ENCODE measurements at places on chromosomes 7 and 10.

DNA sequence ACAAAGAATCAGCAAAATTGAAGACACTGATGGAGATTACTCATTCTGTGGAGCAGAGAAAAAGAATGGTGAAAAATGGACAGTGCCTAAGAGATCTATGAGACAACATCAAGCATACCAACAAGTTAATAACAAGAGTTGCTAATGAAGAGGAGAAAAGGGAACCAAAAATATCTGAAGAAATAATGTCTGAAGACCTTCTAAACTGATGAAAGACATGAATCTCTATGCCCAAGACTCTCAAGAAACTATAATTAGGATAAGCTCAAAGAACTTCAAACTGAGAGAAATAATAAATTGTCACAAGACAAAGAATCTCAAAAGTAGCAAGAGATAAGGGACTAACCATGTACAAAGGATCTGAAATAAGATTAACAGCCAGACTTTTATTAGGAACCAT, 93.4 kb downstream of the ZNF33B start:
- DNase-seq = no peak

- DNase-seq = no peak
Observed at GRCh38 chr7:116083796-116084195, 53.2 kb upstream of the TFEC start.

DNA sequence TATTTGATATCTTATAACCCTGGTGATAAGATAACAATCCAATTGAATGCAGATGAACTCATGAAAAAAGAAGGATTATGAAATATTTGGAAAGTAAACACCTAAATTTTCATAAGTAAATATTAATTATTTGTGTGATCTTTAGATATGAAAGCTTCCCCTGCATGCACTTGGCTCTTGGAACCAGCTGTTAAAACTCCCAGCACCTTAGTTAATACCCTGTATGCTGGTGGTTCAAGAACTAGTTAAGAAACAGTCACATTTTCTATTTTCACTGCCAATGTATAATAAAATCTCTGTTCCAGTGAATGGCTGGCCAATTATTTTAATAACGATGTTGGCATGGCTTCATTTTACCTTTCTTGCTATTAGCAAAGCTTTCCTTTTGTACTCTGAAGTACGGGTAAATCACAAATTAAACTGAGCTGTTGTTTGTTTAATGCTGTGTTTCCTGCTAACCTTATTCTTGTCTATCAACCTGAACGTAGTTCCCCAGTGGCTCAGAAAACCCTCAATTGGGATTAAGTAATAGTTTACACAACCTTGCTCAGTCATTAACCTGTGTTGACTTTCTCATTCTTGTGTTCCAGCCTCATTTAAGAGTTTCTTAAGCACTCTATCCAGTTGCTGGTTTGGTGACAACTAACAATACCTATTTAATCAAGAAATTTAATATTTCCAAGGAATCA, 38.9 kb downstream of the MET start:
- DNase-seq = no peak

DNA sequence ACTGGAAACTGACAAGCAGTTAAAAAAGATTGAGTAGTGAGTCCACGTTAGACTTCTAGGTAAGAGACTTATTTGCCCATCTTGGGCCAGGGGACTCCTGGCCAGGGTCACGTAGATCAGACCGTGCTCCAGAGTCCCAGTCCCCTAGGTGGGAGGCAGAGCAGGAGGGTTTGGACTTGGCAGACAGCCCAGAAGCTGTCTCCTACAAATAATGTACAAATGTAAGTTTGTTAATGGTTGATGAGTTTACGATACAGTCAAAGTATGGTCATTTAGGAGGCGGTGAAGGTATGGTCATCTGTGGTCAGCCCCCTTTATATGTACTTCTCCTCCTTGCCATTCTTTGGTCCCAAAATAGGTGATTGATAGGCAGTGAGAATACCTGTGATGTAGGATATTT, 28.2 kb downstream of the INPP5F start:
- DNase-seq = no peak

GRCh38 chr7:159209429-159209828, 64.8 kb upstream of the VIPR2 start:
- no peak for DNase-seq

- no peak for DNase-seq
Observed at GRCh38 chr7:7736671-7737070, 18.3 kb upstream of the RPA3 start.

GRCh38 chr10:68334672-68335467, 2.1 kb upstream of the PBLD start:
- no peak for DNase-seq

DNA sequence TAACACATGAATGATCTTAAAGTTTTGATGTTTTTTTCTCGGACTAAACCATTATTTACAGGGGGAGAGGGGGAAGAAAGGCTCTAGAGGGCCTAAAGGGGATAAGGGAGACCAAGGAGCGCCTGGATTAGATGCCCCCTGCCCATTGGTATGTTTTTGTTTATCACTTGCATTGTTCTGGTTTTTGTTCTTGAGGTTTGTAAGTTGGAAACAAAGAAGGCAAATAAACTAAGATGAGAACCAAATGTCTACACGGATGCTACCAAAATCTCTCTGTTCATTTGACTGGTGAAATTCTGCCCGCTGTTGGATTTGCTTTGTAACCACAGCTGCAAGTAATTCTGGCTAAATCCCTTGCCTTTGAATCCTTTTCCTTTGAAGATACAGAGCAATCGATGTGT, 99.8 kb upstream of the MACROH2A2 start:
- no peak for DNase-seq

DNA sequence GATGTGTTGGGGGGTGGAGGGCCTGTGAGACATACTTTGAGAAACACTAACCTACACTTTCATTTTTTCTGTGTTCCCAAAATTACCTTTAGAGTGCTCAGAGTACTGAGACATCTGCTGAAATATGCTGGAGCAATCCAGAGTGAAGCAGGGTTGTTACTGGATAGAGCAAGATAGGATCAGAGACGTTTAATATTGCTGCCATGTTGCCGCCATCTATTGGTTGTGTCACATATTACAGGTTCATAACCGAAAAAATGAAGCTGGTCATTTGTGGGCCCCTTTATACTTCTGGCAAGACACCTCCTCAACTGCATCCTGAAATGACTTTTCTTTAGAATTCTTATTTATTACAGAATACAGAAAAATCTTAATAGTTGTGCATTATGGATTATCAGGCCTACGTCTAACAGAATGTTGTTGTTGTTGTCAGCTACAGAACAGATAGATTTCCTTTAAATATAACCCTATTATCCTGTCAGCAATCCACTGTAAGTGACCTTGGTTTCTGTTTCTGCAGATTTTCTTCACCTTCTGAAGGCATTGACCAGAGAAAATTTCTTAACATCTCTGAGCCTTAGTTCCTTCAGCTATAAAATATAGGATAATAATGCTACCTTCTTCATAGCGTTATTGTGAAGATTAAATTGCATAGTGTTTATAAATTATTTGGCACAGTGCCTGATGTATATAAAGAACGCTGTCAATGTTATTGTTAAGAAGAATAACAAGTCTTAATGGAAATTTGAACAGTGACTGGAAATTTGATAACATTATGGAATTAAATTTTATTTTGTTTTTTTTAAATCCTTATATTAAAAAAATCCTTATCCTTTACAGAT, 16.2 kb upstream of the DLD start:
- peak; percentile 54 for DNase-seq

GRCh38 chr10:92493362-92493761, 80.5 kb downstream of the IDE start:
- DNase-seq = no peak

DNA sequence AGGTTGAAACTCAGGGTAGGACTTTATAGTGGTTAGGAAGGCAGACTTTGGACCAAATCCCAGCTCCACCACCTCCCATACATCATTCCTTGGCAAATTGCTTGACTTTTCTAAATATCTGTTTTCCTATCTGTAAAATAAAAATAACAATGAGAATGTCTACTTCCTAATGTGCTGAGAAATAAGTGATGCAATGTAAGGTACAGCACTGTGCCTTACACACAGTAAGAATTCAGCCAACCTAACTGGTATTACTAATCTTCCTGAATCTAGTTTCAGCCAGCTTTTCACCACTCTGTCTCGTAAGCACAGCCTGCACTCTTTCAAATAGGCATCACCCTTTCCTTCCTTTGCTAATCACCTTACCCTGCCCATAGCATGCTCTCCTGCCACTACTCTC, 9.7 kb downstream of the PRLHR start:
- no peak for DNase-seq

- no peak for DNase-seq
Observed at GRCh38 chr10:43965033-43965917, 316.6 kb upstream of the ZNF32 start.

DNA sequence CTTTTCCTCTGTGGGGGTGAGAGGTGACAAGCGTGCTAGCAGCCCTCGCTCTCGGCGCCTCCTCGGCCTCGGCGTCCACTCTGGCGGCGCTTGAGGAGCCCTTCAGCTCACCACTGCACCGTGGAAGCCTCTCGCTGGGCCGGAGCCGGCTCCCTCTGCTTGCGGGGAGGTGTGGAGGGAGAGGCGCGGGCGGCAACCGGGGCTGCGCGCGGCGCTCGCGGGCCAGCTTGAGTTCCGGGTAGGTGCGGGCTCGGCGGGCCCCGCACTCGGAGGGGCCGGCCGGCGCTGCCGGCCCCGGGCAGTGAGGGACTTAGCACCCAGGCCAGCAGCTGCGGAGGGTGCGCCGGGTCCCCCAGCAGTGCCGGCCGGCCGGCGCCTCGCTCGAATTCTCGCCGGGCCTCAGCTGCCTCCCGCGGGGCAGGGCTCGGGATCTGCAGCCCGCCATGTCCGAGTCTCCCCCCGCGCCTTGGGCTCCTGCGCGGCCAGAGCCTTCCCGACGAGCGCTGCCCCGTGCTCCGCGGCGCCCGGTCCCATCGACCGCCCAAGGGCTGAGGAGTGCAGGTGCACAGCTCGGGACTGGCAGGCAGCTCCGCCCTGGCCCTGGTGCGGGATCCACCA, 352.8 kb upstream of the PODXL start:
- no peak for DNase-seq

- DNase-seq = no peak
Observed at GRCh38 chr7:114422507-114423501, 8.2 kb downstream of the FOXP2 start.

DNA sequence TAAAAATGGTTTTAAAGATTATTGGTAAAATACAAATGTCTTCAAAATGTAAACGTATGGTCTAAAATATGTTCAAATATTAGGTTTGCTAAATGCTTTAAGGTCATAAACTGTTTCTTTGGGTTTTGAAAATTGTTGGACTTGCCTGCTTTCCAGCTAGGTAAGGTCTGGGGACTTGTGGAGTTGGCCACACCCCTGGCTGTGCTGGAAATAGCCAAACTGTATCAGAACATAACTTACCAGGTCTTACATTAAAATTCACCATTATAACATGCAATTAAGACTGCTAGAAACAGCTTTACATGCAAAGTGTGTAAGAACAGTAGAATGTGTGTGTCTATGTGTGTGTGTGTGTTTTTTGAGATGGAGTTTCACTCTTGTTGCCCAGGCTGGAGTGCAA, 29.7 kb upstream of the BNIP3 start:
- no peak for DNase-seq

GRCh38 chr7:126041472-126041871, 1111.8 kb upstream of the POT1 start:
- DNase-seq = no peak
